Naive thymus-derived CD4-positive, alpha-beta T cell (primary cell): ENCODE measurements at places on chromosomes 6 and 20.

- DNase-seq, result no peak
These were observed 1.1 kb upstream of the LSM14B start for GRCh38 chr20:62120990-62121775.

DNA sequence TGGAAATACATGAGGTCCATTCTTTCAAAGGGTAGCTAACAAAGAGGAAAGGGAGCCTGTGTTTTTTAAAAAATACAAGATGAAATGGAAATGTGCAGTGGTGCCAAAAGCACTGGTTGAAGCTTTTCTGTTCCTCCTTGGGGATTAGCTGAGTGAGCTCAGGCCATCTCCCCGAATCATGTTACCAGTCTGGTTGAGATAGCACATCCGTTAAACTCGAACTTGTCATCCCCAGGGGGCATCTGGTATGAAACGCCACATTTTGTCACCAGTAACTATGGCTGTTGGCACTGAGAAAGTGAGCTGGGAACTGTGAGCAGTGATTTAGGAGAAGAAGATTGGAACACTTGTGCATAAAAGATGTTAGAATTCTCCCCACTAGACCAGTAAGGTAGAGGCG, 196.2 kb downstream of the SAMD5 start:
- no peak for DNase-seq

- DNase-seq, result no peak
These were observed 122.5 kb downstream of the DST start for GRCh38 chr6:56520218-56520617.

- no peak for DNase-seq
These were observed 8.2 kb downstream of the BACH2 start for GRCh38 chr6:90288404-90288803.

DNA sequence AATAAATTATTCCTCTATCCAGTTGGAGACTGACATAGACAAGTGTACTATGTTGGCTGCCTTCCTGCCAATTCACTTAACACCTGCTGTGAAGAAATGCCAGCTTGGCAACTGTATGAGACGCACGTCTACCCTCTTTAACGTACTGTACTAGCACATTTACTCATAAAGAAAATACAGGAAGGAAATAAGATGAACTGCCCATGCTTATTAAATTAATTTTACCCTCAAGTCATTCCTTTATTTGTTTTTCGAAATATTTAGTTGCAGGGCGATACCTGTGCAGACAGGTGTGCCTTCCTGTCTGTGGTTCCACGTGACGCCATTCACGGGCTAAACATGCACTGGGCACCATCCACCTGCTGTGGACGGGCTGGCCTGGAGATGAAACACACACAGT, 52.0 kb downstream of the PSMG4 start:
- DNase-seq, result no peak

GRCh38 chr20:6663751-6664388, 103.6 kb upstream of the BMP2 start:
- DNase-seq, result no peak

- DNase-seq, result no peak
These were observed 648.3 kb upstream of the ADGRB3 start for GRCh38 chr6:67986694-67987232.

GRCh38 chr6:143264379-143264778, 186.1 kb downstream of the ADAT2 start:
- no peak for DNase-seq

DNA sequence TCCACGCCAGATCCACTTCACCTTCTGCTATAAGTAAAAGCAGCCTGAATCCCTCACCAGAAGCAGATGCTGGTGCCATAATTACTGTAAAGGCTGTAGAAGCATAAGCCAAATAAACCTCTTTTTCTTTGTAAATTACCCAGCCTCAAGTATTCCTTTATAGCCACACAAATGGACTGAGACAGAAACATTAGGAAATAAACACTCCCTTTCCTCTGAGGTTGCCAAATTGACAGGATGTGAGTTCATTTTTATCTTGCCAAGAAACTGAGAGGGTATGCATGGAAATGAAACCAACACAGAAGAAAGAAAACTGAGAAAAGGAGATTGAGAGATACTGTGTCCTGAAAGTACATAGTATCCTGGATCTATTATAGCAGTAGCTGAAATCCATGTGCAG, 481.2 kb downstream of the HAO1 start:
- no peak for DNase-seq

- DNase-seq, result no peak
These were observed 9.2 kb downstream of the FOXS1 start for GRCh38 chr20:31835977-31836852.

DNA sequence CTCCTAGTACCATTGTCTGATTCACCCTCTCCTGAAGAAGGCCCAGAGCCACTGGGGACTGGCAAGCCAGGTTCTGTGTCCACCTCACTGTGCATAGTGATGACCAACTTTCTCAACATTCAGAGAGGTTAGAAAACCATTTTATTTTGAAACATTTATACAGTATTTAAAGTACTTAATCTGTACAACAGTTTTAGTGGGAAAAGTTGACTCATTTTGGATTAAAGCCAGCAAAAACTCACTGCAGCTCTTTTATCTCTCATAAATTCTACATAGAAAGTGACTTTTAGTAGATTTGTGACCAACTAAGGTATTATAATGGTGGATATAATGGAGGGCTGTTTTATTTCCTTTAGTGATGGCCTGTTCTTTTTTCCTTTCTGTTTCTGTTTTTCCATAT, 9.7 kb downstream of the TULP4 start:
- no peak for DNase-seq

GRCh38 chr6:155126727-155127439, 131.8 kb downstream of the TIAM2 start:
- DNase-seq, result no peak
